ENCODE measurements at places on chromosomes 16 and 17.

- no peak for DNase-seq
These were observed 1.5 kb upstream of the SIAH1 start for GRCh38 chr16:48386559-48387312.

DNA sequence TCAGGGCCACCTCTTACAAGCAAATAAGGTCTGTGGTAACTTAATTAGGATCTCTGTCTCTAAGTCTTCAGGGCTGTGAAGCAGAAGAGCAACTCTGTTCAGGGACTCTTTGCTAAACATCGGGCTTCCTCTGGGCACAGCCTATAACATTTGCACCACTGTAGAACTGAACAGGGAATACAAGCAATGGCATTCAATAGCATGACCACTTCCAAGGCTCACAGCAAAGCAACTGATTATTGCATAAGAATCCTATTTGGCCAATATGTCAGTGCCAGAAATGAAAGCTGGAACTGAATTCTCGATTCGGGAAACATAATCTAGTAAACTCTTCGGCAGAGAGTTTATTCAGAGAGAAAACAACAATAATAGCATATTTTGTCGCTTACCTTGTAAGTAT, 92.2 kb upstream of the AMZ2 start:
- DNase-seq = no peak

DNA sequence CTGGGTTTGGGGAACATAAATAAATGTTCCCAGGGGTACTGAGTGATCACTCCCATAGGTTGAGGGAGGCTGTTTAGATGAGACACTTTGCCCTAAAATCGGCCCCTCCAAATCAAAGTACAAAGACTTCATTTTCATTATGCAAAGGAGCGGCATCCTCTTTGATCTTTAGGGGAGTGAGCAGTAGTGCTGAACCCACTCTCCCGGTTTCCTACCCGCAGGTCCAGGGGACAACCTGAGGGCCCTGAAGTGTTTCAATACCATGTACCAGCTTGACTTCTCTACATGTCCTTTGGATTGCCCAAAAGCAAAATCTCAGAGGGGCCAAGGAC, 3.6 kb downstream of the HOXB6 start:
- DNase-seq = no peak

- peak; percentile 14 for DNase-seq
These were observed 5.3 kb upstream of the POLR3E start for GRCh38 chr16:22291860-22292318.

GRCh38 chr16:55487048-55487803, 8.2 kb downstream of the MMP2 start:
- peak; percentile 100 for DNase-seq

All from fibroblast of mammary gland (primary cell).